Vagina (tissue), 2 donors: ENCODE measurements at places on chromosomes 3 and 15.
A peak's percentile ranks its signal among the peaks of the same experiment; 100 is the strongest.

DNA sequence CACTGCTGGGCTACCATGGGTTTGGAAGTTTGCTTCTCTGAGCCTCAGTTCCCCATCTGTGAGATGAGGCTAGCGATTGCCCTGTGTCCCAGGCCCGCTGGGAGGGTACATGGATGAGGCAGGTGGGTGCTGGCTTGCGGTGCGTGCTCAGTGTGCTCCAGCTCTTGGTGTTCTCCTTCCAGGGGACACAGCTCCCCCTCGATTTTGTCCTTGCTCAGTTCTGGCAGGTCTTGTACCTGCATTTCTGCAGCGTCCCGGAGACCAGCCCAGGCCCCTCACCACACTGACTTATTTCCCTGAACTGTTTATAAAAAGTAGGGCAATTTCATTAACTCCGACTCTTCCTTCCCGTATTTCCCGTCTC, 95.4 kb downstream of the TBC1D2B start:
- DNase-seq: no peak

DNA sequence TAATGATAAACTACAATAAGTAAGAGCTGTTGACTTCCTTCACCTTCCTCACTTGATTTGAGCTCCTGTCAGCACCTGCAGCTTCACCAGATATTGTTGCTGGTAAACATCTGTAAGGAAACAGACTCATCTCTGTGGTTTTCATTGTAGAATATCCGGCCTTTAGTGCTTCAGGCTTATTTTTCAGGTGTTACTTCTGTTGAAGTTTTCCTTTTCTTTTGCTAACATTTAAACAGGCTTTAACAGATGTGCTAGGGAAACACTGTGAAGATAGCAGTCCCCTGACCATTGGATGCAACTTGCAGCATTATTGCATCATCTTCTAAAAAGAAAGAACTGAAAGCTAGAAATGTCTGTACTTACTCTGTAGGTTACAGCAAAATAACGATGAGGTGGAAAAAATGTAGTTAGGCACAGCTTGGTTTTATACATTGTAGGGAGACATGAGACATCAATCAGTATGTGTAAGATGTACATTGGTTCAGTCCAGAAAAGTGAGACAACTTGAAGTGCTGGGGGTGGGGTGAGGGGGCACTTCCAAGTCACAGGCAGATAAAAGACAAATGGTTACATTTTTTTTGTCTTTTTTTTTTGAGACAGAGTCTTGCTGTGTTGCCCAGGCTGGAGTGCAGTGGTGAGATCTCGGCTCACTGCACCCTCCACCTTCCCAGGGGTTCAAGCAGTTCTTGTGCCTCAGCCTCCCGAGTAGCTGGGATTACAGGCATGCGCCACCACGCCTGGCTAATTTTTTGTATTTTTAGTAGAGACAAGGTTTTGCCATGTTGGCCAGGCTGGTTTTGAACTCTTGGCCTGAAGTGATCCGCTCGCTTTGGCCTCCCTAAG, 10.2 kb downstream of the EDEM1 start:
- no peak for DNase-seq

- no peak for DNase-seq
These were observed 12.8 kb downstream of the VILL start for GRCh38 chr3:38003371-38003816.

- DNase-seq: no peak
These were observed 4.6 kb upstream of the DENND4A start for GRCh38 chr15:65796610-65797078.

DNA sequence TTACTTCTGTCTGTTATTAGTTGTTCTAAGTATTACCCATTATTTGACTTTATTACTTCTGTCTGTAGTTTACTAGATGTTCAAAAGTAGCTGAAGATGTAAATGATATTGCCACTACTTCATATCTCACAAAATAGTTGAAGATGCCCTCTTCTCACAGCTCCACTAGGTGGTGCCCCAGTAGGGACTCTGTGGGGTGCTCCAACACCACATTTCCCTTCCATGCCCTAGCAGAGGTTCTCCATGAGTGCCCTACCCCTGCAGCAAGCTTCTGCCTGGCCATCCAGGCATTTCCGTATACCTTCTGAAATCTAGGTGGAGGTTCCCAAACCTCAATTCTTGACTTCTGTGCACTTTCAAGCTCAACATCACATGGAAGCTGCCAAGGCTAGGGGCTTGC, 80.8 kb downstream of the KCNH8 start:
- no peak for DNase-seq

DNA sequence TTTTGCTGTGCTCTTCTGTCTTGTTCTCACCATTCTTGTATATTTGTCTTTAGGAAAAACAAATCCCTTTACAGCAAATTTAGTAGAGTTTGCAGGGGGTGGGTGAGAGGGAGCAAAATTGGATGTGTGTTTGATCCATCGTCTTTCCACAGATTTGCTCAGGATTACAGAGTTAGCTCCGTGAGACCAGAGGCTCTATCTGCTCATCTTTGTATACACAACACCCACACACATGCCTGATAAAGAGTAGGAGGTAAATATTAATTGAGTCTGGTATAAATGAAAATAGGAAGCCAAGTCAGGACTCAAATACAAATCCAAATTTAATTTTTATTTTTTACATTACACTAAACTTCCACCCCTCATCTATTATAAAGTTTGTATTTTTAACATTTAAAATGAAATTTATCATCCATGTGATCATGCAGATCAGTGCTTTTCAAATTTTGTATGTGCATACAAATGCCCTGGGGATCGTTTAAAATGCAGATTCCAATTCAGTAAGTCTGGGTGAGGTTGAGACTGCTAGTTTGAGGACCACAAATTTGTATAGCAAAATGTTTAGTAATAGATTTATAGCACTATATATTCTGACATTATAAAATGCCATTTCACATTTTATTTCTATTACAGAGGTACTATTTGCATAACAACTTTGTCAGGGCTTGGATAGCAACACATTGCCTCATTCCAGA, 326.7 kb downstream of the LSAMP start:
- DNase-seq: no peak

DNA sequence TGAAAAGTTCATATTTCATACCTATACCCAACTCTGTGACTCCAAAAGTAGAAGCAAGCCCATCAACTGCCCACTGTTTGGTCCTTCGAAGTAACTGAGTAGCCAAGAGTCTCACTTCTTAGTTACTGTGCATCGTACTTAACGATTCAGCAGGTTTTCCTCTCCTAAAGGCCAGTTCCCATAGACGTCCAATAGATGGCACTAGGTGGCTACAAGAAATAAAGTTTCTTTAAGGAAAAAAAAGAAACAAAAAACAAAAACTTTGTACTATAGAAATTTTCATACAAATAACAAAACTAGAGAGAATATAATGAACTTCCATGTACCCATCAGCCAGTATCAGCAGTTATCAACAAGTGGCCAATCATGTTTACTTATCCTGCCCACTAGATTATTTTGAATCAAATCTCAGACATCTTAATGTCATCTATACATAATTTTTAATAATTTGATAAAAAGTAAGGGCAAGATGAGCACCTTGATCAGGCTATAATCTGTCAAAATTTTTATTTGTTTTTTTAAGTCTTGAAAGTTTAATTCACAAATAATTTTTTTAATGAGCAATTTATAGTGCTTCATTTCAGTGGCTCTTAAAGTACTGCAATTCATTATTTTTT, 63.8 kb upstream of the ACP3 start:
- no peak for DNase-seq

- DNase-seq: no peak
These were observed 65.9 kb downstream of the HACD2 start for GRCh38 chr3:123518892-123519485.

GRCh38 chr15:59388670-59389069, 16.0 kb upstream of the MYO1E start:
- DNase-seq: no peak

DNA sequence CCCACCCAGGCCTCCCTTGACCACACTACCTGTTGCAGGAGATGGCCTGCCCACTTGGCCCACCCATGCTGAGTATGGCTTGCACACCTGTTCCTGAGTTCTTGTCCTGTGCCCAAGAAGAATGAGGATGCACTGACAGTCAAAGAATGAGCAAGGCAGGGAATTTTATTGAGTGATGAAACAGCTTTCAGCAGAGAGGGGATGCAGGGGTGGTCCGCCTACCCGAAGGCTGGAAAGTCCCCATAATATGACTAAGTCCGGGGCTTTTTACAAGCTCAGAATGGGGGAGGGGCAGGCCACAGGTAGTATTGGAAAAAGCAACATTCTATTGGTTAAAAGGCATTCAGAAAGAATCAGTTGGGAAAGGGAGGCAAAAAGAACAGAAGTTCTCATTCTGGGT, 29.9 kb upstream of the RNU6-1 start:
- no peak for DNase-seq

GRCh38 chr15:58222679-58223078, 84.5 kb downstream of the AQP9 start:
- DNase-seq: no peak

GRCh38 chr3:25007974-25008658, 419.9 kb upstream of the RARB start:
- DNase-seq: no peak

- DNase-seq: peak; percentile 44
These were observed 79.7 kb upstream of the SNRK start for GRCh38 chr3:43206632-43207031.

GRCh38 chr15:25712961-25713355, 150.2 kb downstream of the ATP10A start:
- DNase-seq: no peak

DNA sequence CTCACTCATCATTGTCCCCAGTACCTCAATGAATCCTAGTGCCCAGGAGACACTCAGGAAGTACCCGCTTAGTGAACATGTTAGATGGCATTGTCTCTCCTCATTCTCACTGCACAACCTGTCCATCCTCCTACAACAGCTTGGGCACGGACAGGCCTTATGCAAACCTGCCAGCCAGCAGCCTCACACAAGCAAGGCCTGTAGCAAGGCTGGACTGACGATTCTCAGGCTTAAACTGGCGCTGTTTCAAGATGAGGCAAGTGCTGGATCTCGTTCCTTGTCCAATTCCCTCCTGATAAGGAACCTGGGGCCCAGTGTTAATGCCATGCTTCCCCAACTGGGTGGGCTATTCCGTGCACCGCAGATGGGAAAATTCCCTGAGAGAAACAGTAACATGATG, 59.0 kb downstream of the CDCP1 start:
- no peak for DNase-seq

- DNase-seq: no peak
These were observed 63.8 kb upstream of the GLCE start for GRCh38 chr15:69096626-69097025.

- DNase-seq: no peak
These were observed 2.8 kb downstream of the LOXL1 start for GRCh38 chr15:73928971-73929627.

GRCh38 chr3:160643994-160644393, 33.0 kb upstream of the ARL14 start:
- no peak for DNase-seq

- DNase-seq: no peak
These were observed 35.8 kb upstream of the ATOSA start for GRCh38 chr15:52714968-52715367.

DNA sequence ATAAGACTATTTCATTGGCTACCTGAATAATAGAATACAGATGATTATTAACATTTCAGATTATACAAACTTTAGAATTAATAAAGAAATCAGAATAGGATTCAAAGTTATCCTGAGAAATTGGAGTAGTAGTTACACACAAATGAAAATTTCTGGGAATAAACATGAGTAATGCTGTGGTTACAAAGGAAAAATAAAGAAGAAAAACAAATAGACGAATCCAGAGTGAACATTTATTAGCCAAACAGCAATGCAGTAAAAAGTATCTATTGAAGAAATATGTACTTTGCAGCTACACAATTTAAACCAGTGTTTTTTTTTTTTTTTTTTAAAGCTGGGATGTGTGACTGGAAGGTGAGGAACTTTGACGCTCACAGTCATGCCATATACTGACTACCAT, 1159.2 kb downstream of the TUSC7 start:
- DNase-seq: no peak

GRCh38 chr15:77540312-77541060, 92.2 kb downstream of the LINGO1 start:
- no peak for DNase-seq

GRCh38 chr3:72746430-72747411, 101.5 kb downstream of the SHQ1 start:
- DNase-seq: no peak

- DNase-seq: no peak
These were observed 70.6 kb downstream of the VPS13C start for GRCh38 chr15:61989667-61990066.

GRCh38 chr3:30855400-30856292, 38.8 kb downstream of the GADL1 start:
- no peak for DNase-seq

DNA sequence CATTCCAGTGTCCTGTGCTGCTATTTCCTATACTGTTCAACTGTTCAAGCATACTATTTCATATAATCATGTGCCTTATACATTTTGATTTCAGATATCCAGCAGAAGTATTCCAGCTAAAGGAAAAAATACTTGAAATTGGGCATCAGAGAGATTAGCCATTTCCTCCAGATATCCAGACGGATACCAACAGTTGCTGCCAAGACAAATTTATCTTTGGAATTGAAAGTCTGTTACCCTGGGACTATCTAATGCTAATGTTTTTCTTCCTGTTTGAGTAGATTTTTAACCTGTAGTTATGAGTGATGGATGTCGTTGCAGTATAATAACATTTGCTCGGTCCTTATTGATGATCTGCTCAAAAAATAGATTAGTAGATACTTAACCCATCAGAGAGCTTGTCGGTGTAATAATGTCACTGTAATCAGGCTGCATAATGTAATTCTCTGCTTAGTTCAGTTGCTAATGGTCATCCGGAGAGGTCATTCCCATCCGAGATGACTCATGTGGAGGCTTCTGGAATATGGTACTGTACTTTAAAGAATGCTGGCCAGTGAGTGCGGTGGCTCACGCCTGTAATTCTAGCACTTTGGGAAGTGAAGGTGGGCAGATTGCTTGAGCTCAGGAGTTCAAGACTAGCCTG, 51.5 kb downstream of the TIMP4 start:
- DNase-seq: no peak

DNA sequence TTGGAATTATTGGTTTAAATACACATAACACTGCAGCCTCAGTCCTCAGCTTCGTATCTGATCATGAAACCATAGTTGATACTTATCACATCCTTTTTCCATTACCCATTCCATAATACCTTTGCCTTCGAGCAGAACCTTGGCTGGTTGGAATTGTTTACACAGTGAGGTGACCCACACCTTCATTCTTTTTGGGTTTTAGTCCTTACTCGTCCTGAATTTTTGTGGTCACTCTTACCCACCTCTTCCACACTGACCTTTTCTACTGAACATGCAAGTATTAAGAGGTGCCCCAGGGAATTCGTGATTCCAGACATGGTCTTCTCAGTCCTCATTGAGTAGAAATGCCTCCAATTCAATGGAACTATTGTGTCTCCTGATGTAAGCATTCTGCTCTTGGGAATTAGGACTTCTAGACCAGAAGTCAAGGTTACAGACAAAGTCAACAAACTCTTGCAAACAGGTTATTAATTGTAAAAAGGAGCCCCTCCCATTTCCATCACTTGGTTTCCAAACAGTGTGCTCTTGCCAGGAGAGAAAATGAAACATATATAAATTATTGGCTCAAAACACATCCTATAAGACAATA, 37.7 kb downstream of the SCN11A start:
- DNase-seq: no peak

GRCh38 chr15:93203036-93203435, 114.0 kb upstream of the RGMA start:
- DNase-seq: no peak
